ENCODE measurements at places on chromosomes 3 and 15.
A peak's percentile ranks its signal among the peaks of the same experiment; 100 is the strongest.

- DNase-seq: no peak
These were observed 342.7 kb downstream of the PLCL2 start for GRCh38 chr3:17227472-17227871.

DNA sequence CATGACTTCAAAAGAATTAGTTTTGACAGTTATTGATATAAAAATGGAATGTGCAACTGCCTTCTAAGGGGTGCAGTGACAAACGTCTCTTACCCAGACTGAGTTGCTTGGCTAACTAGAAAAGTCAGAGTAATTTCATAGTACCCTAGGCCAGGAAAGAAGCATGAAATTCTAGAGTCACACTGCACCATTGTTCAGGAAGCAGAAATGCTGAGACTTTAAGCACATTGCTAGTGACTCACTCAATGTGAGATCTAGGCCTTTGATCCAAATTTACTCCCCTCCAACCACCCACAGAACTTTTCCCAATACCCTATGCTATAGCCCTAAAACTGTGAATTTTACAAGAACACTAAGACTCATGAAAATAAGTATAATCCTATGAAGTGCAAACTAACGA, 110.8 kb downstream of the DUT start:
- DNase-seq: peak; percentile 57

- no peak for DNase-seq
These were observed 25.5 kb upstream of the SHC4 start for GRCh38 chr15:48989170-48989569.

DNA sequence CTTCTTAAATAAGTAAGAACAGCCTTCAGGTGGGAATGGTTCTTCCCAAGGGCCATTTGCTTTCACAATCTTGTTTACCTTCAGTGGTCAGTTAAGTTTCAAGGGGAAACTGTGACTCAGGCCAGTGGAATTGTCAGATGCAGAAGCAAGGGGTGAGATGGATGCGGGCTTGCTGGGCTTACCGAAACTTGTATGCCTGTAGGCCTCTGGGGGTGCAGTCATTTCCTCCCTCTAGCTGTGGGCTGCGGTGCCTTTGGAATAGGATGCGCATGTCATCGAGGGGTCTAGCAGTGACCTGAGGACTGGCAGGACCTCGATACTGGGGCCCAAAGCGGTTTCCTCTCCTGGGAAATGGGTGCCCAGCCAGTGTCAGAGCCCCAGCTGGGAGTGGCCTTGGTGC, 121.6 kb downstream of the EEFSEC start:
- no peak for DNase-seq

DNA sequence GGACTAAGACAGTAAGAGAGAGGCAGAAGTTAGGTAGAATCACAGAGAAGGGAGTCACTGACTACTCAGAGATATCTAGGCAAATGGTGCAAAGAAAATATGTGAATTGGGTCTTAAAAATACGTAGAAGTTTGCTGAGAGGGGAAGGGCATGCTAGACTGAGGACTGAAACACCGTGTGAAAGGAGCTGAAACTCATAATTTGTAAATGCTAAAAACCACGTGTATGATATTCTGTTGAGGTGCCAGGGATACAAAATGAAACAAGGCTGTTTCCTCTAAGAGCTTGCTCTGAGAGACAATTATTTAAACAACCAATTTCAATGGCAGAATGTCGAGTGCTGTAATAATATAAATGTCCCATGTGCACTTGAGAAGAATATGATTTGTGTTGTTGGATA, 47.2 kb downstream of the NCK1 start:
- DNase-seq: no peak

DNA sequence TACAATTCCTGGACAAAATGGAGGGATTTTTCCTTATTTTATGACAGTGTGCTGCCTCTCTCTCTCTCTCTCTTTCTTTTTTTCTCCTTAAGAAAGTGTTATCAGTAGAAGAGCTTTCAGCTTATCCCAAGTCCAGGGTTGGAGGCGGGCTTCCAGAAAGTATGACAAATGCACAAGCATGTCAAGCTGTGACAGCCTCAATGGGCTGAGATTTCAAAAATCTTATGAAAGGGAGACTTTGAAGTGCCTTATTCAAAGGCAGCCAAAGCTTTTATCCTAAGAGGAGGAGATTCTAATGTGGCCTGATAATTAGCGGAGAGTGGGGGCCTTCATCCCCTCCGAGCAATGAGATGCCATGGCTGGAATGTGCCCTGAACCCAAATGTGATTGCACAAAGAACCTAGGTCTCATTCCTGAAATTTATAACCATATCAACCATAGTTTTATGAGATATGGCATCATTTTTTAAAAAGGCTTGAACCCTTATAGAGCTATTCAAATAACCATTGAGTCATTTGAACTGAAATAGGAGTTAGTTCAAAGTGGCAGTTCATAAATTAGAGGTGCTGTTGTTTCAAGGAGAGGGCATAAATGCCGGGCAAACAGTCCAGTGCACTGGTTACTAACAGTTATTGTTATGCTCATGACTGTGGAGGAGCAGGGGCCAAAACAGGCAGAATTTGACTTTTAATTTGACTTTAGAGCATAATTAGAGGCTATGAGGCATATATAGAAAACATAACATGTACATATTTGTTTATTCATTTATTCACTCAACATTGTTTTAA, 261.6 kb upstream of the THRB start:
- no peak for DNase-seq

- no peak for DNase-seq
These were observed 35.8 kb downstream of the MGLL start for GRCh38 chr3:127786353-127787070.

DNA sequence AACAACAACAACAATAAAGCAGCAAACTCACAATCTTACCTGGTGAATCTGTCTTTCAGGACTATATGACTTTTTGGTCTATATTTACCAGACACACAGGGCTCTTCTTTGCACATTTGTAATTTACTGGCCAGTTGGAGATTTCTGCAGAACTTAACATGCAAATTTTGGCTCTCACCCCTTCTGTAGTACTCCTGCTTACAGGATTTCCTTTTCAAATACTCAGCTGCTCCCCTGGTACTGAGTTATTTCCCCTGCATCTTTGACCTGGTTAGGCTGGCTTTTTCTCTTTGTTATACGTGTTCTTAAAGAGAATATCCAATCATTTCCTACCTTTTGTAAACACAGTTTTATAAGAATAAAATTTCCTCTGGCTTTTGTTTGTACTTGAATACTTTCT, 228.0 kb downstream of the MBNL1 start:
- no peak for DNase-seq

GRCh38 chr3:22231061-22231460, 480.1 kb upstream of the ZNF385D start:
- no peak for DNase-seq

DNA sequence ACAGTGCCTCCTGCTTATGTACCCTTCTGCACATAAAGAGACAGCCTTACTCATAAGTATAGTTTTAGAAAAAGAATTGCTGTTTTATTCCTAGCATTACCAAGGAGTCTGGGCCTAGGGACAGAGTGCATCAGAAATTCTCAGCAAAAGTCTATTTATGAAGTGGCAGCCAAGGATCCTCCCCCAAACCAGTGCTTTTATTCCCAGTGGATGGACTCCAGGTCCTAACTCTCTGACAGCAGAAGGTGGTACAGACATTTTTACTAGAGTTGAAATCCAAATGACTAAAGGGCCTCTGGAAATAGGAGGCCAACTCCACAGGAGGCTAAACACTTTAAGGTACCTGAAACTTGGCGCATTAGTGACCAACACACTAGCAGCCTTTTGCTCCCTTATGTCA, 407.2 kb upstream of the TPRG1 start:
- DNase-seq: no peak

DNA sequence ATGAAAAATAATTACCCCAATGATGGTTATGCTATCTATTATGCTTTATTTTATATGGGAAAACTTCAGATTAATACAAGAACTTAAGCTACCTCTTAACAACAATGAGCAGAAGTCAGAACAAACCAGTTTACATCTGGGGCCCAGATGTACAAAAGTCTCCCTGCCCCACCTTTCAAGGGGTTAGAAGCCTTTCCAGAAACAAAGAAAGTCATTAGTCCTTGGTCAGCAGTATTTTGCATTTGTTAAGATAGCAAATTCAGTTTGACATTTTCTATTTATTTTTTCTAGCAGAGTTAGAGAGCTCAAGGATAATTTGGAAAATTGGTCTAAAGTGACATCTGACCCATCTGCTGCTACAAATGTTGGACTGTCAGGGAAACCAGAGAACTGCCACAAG, 478.7 kb upstream of the UBE2E2 start:
- DNase-seq: no peak

- DNase-seq: no peak
These were observed 105.1 kb downstream of the MEX3B start for GRCh38 chr15:81940467-81941451.

GRCh38 chr3:14836049-14836468, 17.3 kb downstream of the FGD5 start:
- no peak for DNase-seq

- DNase-seq: peak; percentile 8
These were observed 160.4 kb upstream of the KCNH8 start for GRCh38 chr3:18987862-18988447.

GRCh38 chr3:71332813-71333212, 250.7 kb downstream of the FOXP1 start:
- no peak for DNase-seq

DNA sequence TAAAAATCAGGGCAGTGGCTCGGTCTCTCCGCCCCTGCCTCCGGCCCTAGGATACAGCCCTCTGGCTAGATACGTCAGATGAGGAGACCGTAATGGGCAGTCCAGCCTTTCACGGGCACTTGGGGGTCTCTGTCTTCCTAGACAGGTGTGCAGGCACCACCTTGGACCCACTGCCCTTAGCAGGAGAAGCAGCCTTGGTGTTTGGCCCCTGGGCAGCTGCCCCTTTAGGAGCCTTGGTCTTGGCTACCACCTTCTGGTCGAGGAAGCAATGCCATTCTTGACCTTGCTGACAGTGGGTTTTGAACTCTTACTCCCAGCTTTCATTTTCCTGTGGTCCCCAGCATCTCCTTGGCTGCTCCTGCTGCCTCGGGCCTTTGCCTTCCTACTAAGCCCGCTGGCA, 149.7 kb upstream of the FRMD4B start:
- no peak for DNase-seq

DNA sequence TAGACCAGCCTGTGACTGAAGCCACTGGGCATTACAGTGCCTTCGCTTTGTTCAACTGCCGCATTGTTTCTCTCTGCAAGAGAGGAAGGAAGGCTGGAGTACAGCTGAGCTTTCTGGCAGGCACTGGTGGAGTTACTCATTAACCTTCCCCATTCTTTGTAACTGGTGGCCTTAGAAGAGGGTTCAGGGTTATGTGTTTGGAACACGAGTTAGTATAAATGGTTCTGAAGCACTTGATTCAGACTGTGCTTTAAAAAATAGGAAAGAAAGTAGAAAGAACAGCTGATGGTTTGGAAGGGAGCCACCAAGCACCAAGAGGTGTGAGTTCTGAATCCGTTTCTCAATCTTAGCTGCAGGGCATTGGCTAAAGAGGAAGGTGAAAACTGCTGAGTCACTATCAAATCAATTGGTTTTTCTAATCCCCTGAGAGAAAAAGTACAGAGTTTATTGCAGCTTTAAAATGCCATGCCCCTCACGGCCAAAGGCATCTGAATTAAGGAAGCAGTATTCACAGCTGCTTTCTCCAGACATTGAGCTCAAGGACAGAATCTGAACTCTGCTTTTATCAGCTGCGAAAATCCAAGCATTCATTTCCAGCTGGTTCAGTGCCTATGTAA, 3.6 kb downstream of the HGD start:
- DNase-seq: peak; percentile 69

GRCh38 chr3:57076422-57076951, 16.0 kb downstream of the SPATA12 start:
- no peak for DNase-seq

DNA sequence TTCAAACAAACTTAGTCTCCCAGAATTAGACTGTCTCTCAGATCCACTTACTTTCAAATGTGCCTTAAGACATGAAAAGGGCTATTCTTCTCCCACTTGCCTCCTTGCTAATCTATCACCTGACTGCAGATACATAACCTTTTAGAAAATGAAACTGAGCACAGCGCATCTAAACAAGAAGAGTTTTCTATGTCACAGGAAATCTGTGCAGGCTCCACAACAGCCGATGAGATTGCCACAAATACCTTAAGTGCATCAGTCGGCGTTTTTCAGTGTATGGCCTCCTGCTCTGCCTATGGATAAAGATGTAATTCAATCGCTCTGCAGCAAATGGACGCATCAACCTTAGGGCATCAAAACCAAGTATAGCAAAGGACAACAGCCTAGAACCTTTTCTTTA, 544.2 kb downstream of the FOXP1 start:
- DNase-seq: peak; percentile 70

DNA sequence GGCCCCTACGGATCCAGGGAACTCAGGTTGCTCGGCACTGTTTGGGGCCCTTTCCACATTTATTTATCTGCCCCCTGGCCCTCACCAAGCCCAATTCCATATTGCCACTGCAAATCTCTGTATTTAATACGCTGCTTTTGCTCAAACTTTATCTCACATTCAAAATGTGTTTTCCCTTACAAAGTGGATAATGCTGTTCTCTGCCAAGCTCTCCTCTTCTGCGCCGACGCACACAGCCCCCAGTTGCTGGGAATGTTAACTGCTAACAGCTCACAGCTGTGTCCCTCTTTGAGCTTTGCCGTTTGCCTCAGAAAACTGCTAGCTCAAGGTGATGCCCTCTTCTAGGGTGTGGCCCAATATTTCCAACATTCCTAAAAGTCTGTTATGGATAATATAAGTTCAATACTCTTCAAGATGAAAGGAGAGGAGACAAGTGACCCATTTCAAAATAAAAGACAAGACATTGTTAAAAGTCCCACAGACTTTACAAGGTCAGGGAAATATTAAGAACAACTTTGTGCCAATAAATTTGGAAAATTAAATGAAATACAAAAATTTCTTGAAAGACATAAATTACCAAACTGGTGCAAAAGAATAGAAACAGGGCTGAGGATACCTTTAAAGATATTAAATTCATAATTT, 12.6 kb upstream of the FBN1 start:
- no peak for DNase-seq

GRCh38 chr3:51295625-51296024, 89.5 kb upstream of the MANF start:
- DNase-seq: no peak

DNA sequence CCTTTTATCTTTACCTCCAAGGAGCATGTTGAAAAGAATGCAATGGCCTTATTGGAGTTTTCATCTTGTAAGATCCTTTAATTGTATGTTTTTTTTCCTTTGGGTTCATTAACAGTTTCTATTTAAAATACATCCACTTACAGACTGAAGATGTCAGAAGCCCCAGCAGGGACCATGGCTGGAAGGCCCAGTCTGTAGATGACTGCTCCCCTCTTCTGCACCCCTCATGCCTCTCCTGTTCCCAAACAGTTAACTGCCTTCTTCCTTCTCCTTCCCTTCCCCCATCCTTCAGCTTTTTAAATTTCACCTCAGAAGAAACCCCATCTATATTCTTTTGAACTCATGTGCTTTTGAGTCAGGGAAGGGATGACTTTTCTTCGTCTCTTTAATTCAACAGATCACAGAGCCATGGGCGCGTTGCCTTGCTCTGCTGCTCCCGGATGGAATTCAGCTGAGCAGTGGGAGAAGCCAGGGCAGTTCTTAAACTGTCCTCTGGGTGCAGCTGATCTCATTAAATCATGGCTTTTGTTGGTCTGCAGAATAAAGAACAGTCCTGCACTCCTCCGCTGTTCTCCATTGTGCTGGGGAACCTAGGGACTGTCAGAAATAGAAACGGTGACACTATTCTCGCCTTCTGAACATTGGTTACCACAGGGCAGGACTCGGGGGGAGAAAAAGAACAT, 71.5 kb upstream of the EIF1B start:
- DNase-seq: peak; percentile 56
